Stimulated activated CD8-positive, alpha-beta memory T cell treated with anti-CD3 and anti-CD28 coated beads, Interleukin-15, amount 100 ng/mL, for 4 hours (primary cell): ENCODE measurements at places on chromosomes 5 and 9.

DNA sequence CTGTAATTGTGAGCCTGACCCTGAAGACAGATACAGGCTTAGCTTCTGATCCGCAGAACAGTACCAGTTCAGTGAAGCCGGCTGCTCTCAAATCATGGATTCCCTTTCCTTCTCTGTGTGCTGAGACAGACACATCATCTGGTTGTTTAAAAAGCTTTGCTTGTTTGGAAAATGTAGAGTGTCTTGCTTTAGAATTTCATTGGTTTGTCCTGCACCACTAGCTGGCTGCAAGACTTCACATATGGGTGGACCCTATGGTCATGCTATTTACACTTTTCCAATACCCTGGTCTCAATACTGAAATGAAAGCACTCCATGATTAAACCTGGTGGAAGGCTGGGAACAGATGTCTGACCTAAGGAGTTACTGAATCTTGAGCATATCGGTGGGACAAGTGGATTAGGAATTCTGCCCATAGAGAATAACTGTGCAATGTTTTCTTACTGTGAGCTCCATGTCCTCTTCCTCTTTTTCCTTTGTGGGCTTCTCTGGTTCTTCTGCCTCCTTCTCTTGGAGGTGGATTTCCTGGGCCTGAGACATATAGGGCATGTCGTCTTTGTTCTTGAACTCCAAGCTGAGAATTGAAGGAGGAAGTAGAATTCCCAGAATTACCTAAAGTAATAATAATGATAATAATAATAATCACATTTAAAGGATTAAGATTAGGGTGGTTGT, 201.1 kb upstream of the KLF9 start:
- DNase-seq: no peak

GRCh38 chr9:124693403-124693802, 77.7 kb downstream of the NR6A1 start:
- no peak for DNase-seq

DNA sequence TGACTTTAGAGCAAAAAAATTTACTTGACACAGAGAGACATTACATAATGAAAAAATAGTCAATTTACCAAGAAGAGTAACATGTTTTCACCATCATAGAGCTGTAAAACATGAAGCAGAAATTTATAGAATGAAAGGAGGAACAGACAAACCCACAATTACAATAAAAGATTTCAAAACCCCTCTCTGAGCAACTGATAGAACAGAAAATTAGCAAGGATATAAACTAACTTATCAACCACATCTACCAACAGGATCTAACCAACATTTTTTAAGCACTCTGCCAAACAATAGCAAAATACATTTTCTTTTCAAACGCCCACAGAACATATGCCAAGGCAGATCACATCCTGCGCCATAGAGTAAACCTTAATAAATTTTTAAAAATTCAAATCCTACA, 17.9 kb downstream of the SLCO4C1 start:
- DNase-seq: no peak

- no peak for DNase-seq
Measured at GRCh38 chr9:138043411-138044345, 166.1 kb downstream of the CACNA1B start.

DNA sequence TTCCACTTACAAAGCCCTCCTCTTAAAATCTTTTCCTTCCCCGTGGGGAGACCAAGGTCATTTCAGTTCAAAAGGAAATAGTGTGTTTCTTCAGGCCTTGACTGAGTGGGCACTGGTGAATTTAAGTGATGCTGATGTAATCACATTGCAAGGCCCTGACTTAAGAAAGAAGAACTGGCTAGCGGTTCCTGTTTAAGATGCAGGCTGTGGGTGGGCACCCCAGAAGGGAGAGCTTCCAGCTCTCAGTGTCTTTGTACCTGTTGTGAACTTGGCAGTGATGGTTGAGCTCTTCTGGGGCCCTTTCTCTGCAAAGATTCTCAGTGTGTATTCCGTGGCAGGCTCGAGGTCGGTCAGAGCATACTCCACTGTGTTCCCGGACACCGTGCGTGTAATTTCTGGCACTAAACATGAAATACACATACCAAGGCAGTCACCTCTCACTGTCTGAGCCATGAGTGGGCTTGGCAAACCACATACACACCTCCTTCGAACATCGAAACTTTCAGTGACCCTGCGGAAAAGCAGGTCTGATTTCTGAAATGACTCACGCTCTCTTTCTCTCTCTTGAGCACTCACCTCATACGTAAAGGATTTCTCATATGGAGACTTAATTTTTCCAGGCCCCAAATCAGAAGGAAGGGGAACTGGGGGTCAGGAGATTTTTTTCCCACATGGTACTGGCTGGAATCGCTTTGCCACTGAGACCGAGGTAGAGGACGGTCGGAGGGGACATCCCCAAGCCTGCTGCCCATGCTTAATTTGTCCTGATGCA, 81.9 kb downstream of the TNC start:
- DNase-seq: peak; percentile 14

GRCh38 chr9:36592801-36593583, 20.3 kb downstream of the MELK start:
- no peak for DNase-seq

DNA sequence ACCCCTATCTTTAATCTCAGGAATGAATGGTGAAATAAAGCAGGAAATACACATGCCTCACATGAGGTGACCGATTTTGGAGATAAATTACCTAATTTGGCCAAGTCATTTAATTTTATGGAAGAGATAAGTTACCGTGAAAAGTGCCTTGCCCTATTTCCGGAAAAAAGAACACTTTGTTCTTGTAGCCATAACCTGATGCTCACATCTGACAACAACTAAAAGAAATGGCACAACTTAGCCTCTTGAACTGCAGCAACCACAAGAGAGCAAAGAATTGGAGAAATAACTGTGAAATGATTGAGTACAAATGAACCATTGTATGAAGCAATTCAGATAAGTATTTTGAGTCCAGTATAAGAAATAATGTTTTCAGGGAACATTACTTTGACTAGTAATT, 628.1 kb upstream of the TYRP1 start:
- no peak for DNase-seq

- DNase-seq: no peak
Measured at GRCh38 chr9:123343443-123344191, 12.4 kb upstream of the CRB2 start.

GRCh38 chr9:90629991-90630390, 12.6 kb downstream of the DIRAS2 start:
- DNase-seq: no peak

DNA sequence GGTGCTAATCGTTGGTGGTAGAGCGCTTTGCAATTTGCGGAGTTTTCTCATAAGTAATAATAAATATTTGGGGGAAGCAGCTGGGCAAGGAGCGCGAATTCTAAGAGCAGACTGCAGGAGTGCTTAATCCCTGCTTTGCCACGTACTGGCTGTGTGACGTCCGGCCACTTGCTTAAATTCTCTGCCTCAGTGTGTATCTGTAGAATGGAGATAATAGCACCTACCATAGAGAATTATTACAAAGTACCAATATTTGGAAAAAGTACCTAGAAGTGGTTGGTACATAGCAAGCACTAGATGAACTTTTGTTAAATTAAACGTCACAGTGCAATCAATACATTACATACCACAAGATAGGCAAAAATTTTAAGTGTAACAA, 598 bp upstream of the TMED7 start:
- no peak for DNase-seq

GRCh38 chr5:148957591-148958202, 105.2 kb downstream of the SH3TC2 start:
- peak; percentile 14 for DNase-seq

DNA sequence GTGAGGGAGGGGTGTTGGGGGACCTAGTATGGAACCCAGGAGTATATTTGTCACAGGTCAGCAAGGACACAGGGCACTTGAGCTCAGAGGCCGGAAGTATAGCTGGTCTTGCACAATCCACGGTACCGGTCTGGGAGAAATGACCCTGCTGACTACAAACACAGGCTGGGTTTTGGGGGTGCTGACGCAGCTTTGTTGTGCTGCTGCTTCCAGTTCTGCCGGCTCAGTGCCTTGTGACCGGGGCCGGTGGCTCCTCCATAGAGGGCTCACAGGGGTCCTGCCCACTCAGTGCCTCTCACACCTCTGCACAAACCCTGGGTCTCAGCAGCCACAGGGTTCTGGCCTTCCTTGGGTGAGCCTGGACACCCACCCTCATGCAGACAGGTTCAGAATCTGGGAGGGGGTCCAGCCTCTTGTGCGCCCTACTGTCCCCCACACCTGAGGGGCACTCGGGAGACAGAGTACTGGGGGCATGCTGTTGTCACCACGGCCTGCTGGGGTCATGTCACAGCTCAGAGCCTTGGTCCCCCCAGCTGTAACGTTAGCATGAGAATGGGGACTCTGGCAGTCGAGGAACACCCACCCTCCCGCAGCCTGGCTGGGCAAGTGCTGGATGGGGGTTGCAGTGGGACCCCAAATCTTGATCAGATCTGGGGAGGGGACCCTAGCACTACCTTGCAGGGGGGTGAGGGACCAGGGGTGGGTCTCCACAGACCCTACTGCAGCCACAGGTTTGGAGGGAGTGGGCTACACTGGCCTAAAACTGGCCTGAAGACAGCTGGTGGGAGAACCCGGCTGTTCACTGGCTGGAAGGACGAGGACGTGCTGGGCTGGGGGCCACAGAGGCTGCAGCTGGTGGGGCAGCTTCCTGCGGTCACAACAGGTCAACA, 17.7 kb downstream of the NINJ1 start:
- no peak for DNase-seq
